ENCODE measurements at places on chromosomes 1 and 21.

- no peak for DNase-seq
These were observed 721.3 kb upstream of the NCAM2 start for GRCh38 chr21:20276954-20277353.

GRCh38 chr1:221069178-221069903 lies 190.1 kb downstream of the HLX start:
- no peak for DNase-seq

GRCh38 chr1:6001992-6002576 lies 9.9 kb upstream of the NPHP4 start:
- DNase-seq = no peak

DNA sequence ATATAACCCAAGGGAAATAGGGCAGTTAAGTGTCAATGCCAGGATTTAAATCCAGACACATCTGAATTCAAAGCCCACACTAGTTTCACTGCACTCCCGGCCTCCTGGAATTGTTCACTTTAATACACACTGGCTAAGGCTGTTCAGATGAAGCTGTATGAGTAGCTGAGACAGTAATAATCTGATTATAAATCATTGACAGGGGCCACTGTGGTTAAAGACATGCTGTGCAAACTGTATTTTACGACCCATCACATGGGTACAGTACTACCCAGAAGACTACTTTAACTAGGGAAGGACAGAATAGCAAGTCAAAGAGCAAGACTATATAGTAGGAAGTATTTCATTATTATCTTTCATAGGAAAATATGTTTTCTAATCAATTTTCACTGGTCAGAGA lies 16.1 kb upstream of the NTNG1 start:
- DNase-seq = no peak

DNA sequence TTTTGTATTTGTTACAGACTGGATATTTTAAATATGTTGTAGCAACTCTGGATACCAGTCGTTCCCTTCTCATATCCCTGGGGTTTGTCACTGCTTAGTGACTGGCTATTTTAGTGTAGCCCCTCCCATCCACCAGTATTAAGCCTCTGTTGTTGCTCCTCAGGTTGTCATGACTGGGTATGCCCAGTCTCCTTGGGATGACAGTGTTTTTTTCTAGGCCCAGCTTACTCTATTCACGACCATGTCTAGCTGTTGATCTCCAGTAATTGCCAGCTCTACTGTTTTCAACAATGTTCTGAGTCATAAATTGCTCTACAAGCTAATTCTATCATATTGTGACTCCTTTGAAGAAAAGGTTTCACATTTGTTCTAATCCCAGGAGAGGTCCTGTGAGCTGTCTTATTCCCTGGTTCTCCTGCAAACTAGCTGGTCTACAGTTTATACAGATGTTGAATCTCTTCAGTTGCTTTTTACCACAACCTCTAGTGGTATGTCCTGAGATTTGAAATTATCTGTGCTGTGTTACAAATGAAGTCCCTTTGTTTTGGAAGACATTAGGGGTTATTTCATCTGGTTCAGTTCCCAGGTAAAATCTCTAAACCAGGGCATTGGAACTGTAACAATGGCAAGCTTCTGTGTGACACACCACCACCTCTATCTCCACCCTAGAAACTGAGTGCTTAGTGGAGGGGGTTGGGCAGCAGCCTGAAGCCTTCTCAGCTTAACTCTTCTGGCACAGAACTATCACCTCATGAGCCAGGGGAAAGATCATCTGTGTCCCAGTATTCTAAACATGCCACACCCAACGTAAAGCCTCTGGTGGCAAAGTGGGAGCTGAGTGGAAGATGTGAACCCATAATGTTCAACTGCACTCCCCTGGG lies 124.6 kb downstream of the TRIM33 start:
- no peak for DNase-seq

DNA sequence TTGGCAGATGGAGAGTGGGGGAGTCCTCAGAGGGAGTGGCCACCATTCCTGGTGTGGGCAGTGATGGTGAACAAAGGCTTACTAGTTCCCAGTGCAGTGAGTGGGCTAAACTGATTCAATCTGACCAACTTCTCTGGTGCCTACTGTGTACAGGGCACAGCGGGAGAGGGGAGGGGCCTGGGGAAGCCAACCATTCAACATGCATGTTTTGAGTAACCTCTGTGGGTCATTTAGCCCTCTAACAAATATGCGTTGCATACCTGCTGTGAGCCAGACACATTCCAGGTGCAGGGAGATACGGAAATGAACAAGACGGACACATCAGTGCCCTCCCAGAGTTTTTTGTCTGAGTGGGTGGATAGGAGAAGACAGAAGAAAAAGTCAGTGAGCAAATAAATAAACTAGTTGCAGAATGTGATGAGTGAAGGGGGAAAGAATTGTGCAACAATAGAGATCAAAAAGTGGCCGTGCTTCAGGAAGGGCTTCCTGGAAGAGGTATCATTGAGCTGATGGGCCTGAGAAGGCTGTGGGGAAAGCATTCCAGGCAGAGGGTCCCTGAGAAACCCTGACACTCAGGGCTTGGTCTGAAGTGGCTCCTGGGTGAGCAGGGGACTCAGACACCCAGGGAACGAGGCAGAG lies 78.8 kb downstream of the EPHB2 start:
- DNase-seq = no peak

GRCh38 chr1:5370311-5370710 lies 621.9 kb downstream of the NPHP4 start:
- peak; percentile 19 for DNase-seq

GRCh38 chr1:86156566-86157455 lies at the start of gene COL24A1:
Gene COL24A1, minus strand, starts transcription at chr1:86156772. Its CDS starts 376 bp downstream, at chr1:86156396.
- DNase-seq = no peak

GRCh38 chr1:166701603-166702100 lies 137.6 kb upstream of the POGK start:
- no peak for DNase-seq

GRCh38 chr1:7893529-7894180 lies 40.8 kb upstream of the UTS2 start:
- no peak for DNase-seq

DNA sequence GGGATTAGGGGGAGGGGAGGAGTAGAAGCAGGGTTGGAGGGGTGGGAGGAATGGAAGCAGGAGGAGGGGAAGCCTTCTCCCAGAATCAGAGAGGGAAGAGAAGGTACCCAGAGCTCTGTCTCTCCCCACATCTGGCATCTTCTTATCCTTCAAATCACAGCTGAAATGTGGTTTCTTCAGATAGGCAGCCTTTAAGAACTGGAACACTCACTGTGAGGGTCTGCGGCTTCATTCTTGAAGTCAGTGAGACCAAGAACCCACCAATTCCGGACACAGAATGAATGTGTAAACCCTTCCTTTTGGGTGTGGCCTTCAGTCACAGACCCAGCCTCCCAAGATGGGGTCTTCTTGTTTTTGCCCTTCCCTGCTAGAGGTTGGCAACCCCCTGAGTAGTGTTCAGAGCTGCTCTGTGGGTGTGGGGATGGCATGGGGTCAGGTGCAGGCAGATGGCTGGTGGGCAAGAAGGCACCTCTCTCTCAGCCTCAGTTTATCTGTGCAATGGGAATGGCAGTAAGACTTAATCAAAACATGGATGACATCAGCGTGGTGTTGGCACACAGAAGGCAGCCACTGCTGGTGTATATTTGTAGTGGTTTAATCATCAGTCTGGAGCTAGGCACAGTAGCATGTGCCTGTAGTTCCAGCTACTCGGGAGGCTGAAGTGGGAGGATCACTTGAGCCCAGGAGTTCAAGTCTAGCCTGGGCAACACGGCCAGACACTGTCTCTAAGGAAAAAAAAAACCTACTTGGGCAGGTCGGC lies 7.2 kb downstream of the FAAH start:
- no peak for DNase-seq

DNA sequence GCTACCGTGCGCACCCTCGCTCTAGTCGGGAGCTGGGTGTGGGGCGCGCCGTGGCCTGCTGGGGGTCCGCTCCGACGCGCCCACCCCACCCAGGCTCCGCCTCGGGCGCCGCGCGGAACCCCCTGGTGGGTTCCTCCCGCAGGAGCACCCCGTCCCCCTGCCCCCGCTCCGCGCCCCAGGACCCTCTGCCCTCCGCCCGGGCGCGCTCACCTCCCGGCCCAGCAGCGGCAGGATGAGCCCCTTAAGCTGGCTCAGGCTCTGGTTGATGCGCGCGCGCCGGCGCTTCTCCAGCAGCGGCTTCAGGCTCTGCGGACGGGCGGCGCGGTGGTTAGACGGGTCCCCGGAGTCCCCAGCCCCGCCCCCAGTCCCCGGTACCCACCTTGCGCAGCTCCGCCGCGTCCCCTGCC lies 319 bp downstream of the HES2 start:
- DNase-seq = no peak

- no peak for DNase-seq
These were observed 11.9 kb downstream of the MX2 start for GRCh38 chr21:41373763-41374162.

- DNase-seq = no peak
These were observed 132.6 kb downstream of the NTPCR start for GRCh38 chr1:233082778-233083550.

DNA sequence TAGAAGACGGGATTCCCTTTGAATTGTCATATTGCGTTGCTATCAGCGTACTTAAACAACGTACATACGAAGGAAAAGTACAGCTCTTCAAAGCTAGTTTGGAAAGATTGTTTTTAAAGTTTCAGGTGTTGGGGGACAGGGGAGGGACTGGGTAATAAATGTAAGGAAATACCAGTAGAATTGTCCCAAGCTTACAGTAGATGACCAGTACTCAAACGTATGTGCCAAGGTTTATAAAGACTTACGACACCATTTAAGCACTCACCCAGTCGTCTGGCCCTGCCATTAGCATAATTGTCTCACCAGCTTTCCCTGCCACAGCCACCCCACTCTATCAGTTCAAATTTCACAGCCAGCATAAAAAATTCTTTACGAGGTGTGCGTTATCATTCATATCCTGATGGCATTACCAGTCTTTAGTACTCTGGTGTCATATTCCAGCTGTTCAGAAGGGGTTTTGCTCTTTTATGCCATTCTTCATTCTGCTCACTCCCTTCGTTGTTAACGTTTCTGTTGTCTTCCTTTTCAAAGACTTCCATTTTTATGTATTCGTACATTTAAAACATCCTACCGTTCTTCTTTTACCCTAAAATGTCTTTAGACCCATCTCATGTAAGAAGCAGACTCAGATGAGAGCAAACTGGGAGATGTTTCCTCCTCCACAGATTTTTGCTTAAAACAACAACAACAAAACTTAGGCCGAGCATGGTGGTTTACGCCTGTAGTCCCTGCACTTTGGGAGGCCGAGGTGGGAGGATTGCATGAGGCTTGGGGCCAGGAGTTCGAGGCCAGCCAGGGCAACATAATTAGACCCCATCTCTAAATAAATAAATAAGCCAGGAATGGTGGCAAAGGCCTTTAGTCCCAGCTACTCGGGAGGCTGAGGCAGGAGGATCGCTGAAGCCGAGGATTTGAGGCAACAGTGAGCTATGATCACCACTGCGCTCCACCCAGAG lies 1.0 kb upstream of the HP1BP3 start:
- no peak for DNase-seq

- DNase-seq = no peak
These were observed 10.6 kb downstream of the TRIM67 start for GRCh38 chr1:231172411-231172810.

- no peak for DNase-seq
These were observed 803 bp downstream of the CHIT1 start for GRCh38 chr1:203228670-203229069.
